Foreskin keratinocyte (primary cell): ENCODE measurements at places on chromosomes 13 and 19.

DNA sequence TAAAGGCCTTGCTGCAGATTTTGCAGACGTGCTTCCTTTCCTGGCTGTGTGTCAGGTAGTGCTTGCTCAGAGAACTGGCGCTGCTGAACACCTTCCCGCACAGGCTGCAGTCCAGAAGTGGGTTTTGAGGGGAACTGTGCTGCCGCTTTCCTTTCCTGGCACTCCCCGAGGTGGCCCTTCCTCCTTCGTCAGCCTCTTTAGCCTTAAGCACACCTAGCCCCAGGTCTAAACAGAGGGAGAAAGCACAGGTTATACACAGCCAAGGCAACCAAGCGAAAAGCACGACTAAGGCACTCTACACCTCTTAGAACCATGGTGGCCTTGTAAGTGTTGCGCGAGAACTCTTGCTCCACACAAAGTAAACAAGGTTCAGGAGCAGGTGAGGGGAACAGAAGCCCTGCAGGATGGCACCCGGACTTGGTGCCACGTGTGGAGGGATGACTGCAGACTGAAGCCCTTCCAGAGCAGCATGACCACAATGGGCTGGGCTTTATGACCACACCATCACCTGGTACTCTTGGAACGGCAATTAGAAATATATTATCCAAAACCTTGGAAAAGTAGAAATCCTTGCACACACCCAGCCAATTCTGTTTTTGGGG, 23.6 kb downstream of the ZNF541 start:
- DNase-seq, result no peak

- DNase-seq, result peak; percentile 14
Observed at GRCh38 chr13:96575423-96576320, 418.6 kb downstream of the OXGR1 start.

- no peak for DNase-seq
Observed at GRCh38 chr19:56116606-56117005, 4.5 kb downstream of the ZNF787 start.

DNA sequence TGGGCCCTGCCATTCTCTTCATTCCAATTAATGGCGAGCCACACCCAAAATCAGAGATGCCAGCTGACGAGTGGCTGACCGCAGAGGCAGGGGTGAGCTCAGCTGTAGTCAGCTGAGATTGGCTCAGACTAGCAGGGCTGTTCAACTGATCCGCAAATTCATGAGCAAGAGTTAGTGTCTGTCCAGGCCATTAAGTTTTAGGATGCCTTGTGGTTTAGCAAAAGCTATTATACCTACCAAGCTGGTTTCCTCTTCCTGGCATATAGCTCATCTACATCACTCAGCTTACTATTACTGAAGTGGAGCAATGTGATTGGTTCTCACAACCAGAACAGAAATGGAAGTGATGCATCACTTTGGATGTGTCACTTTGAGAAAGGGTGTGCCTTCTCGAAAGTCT, 148.7 kb downstream of the NALCN start:
- peak; percentile 58 for DNase-seq

DNA sequence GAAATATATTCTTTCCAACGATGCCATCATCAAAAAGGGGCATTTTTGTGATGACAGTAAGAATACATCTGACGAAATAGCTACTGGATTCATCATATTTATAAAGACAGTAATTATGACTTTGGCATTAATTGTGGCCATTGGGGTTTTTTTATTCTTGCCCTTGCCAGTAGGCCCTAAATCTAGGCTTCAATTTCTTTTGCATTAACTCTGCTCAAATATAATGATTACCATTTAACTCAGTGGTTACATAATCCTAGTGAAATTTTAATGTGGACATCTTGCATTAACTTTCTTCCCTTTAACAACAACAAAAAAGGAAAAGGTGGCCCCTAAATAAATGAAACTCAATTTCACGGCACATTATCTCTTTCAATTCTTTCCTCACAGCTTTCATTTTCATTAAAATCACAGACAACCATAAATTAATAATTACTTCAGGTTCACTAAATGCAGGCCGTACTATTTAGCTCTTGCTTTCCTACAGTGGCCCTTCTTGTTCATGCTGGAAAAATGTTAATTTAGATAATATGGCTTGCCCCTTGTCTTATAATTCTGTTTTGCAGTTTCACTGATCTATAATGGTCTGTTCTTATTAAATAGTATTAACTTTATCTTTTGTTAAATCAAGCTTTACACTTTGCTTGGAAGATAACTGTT, 615.6 kb downstream of the DACH1 start:
- DNase-seq, result no peak

DNA sequence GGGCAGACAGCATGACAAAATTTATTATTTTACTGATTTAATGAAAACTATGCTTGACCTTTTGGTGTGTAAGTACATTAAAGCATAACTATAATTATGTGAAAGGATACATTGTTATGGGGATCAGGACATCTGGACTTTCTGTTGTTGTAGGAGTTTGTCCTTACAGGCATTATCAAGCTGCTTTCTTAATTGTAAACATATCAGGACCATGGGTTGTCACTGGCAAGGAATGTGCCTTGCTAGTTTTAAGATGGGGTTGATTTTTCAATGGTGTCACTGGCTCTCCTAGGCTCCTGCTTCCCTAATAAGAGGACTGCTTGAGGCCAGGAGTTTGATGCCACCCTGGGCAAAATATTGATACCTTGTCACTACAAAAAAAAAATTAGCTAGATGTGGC, 32.6 kb downstream of the KBTBD6 start:
- DNase-seq, result no peak

- no peak for DNase-seq
Observed at GRCh38 chr13:77800219-77800618, 102.7 kb downstream of the SLAIN1 start.

- DNase-seq, result no peak
Observed at GRCh38 chr13:112247471-112248405, 128.4 kb upstream of the SPACA7 start.

GRCh38 chr13:74087357-74087756, 46.8 kb downstream of the KLF12 start:
- DNase-seq, result no peak

DNA sequence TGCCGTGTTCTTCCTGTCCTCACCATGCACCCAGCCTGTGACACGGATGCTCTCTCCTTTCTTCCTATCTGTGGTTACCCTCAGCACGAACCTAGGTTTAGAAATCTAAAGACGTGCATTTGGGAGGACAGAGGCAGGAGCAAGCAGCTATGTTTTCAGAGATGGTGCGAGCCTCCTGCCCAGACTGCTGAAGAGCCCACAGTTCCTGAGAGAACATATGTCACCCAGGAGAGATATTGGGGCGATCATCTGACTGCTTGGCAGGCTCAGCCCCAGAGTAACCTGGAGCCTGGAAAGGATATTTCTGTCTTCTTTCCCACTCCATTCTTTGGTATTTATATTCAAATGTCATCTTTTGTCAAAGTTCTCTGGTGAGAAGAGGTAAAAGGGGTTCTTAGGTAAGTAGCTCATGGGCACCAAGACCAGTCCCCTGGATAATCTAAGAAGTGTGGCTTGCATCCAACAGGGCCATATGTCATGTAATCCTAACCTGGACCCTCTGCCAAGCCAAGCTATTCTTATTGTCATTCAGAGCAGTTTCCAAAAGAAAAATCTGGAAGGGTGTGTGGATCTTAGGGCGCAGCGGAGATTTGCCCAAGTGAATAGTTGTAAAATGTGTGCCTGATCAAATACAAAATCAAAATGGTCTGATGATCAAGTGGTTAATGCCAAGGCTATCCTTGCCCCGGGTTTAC, 59.5 kb downstream of the FGF9 start:
- no peak for DNase-seq

DNA sequence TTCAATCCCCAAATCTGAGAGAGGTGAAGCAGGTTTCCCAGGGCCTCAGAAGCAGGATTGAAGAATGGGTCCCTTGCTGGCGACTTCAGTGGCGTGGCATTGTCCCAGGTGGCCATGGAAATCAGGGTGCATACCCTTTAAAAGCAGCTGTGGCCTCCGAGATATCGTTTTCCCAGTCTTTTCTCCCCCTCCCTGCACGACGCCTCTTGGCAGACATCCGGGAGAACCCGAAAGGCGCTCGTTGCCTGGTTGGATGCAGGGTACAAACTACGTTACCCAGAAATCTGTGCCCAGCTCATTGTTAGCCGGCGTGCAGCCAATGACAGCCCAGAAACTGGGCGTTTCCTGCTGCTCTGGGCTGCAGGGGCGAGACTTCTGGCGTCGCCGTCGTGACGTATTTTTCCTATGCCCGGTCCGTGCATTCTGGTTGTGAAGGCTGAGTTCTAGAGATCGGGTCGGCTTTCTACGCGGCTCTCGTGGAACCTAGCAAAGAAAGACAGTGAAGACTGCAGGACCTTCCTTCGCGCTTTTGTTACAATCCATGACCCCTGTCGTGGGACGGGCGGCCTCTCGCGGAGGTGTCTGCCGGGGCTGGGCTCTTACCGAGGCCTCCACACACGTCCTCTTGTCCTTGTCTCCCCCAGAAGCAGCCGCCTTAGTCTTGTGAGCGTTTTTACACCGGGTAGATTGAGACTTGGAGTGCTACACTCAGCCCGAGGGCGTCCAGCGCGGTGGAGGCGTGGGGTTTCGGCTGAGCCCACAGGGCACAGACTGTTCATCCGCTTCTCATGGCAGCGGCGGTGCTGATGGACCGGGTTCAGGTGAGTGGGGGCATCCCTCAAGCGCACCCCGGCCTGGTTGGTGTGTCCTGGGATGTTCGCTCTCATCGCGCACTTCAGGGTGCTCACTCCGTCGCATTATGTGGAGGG, at the start of gene ZNF304:
Gene ZNF304, plus strand, starts transcription at position 395 of the 929 bp plus-strand sequence. Its CDS starts 394 bp downstream, at position 789.
- peak; percentile 82 for DNase-seq
